ENCODE measurements at places on chromosomes 1 and 21.

DNA sequence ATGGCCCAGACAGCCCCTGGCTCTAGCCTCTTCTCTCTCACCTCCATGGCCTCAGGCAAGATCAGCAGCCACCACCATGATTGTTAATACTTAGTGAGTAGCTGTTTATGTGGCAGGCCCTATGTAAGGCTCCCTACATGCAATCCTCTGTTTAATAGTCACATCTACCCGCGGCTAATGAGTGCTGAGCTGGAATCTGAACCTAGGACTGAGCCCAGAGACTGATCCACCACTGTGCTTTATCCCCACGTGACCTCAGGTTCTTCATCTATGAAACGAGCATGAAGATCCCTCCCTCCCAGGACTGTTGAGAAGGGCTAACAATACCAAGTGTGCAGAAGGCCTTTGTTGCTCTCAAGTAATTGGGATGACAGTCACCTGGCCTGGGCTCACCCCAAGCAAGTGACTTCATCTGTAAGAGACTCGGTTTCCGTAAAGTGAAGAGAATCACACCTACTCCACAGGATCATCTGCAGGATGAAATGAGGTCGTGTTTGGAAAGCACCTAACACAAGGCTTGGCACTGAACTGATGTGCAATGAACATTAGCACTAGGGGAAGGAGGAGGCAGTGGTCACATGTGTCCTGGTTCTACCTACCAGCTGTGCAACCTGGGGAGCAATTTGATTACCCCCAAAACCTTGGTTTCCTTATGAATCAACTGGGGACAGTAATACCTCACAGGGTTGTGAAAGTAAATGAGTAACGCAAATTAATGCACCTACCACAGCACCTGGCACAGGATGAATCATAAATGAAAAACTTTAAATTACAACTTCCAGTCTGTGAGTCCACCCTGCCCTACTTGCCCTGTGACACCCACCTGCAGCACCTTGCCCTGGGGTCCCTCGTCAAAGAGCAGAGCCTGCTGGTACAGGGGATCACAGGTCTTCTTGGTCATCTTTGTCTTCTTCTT, 37.2 kb downstream of the RIMS3 start:
- no peak for DNase-seq

DNA sequence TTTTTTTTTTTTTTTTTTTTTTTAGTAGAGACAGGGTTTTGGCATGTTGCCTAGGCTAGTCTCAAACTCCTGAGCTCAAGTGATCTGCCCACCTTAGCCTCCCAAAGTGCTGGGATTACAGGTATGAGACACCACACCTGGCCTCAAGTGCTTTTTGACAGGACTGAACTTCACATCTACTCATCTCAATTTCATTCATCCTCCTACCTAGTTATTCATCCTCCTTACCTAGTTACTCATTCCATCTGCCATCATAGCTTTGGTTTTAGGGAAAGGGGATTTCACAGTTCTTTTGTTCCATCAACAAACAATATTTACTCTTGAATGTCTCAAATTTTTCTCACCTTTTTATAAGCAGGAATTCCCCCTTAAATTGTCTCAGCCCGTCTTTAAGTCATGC, 38.6 kb upstream of the RALGPS2 start:
- no peak for DNase-seq

DNA sequence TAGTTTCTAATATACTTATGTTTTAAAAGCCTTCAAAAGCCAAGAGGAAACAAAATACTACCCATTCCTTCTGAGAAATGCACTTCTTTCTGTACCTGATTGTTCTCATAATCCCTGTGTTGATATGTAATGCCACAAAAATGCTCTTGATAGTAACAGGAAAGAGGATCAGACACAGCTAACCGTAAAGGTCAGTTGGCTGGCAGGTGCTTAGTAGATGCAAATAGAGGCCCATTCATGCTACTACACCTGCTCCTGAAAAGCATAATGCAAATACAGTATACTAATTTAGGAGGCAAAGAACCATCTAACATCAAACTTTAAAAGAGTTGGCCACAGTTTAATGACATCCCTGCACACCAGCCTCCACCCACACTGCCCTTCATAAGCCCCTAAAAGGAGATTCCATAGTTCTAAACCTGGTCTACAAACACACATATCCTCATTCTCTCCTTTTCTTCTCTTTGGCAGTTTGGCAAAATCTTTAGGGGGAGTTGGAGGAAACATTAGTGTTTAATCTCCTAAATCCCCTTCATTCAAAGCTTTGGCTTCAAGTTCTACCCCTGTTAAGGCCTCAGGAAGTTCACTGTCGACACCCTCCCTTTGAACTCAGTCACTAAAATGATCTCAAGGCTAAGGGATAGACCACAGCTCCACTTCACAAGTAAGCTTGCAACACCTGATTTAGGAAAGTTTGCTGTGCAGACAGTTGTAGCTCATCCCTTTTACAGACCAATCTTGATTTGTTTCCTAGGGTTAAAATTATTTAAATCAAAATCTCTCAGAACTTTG, 2.9 kb upstream of the CD46 start:
- DNase-seq = no peak

GRCh38 chr1:201618905-201619304, 80.0 kb downstream of the NAV1 start:
- DNase-seq = no peak

GRCh38 chr1:233459968-233460367, 132.4 kb downstream of the MAP3K21 start:
- no peak for DNase-seq

- DNase-seq = no peak
Measured at GRCh38 chr1:22896184-22896583, 76.5 kb downstream of the LACTBL1 start.

DNA sequence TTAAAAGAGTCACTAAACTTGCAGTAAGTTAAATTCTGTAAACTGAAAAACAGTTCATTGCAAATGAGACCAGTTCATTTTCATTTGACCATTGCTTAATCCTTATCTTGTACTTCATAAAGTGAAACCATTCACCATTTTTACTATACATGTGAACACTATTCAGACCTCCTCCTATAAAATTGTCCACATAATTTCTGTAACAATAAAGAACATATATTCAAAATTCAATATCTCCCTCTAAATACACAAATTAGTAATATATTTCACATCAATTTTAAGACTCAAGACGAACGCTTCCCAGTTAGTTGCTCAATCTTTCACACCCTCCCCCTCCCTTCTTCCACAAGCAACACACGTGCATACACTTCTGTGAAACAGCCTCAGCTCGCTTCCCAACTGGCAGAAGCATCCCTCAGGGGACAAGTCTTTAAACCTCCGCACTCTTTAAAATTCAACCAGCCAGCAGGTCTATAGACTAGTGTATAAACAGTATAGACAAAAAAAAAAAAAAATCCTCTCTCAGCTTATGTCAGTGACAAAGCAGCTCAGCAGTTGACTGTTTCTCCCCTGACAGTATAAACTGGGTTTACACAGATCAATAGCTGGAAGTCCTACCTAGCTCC, 99.6 kb downstream of the DENND1B start:
- DNase-seq = no peak

- no peak for DNase-seq
Measured at GRCh38 chr1:3290915-3291314, 163.6 kb upstream of the ARHGEF16 start.

DNA sequence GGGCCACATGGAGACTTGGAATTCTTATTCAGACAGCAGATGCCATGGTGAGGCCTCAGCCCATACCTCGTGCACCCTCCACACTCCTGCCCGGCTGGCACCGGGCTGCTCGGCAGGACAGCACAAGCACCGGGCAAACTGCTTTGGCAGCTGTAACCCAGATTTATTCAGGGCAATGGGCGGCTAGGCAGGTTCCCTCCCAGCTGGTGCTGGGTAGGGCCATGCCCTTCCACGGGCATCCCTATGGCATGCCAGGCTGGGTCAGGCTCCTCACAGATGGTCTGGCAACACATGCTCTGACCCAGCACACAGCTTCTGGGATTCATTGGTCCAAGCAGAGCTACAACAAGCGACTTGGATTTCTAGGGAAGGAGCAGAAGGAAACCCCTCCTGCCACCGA, 53.4 kb downstream of the ATP1A1 start:
- DNase-seq = no peak

DNA sequence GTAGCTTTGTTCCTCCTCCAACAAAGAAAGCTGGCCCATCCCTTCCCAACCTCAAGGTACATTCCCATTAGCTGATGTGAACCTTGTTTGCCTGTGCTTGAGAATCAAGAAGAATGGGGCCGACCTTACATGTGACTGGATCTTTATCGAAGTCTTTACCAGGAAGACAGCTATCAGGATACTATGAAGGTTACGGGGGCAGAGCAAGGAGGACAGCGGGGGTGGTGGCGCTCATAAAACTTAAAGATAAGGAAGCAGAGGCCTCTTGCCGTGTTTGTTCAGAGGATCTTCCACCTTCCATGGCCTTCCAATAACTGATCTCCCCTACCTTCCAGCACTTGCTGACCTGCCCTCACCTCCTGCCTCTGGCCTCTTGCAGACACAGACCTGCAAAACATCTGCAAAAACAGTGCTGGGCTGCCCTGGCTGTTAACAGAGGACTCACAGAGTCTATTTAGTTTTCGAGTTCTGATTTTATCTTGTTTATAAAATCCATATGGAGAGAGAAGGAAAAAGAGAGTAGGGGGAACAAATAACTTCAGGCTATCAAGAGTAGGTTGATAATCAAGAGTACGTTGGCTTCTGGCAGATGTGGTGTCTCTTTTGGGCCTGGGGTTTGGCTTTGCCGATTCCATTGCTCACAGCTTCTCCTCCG, 198.0 kb downstream of the HUNK start:
- DNase-seq = no peak

- no peak for DNase-seq
Measured at GRCh38 chr1:106406114-106406513, 650.4 kb upstream of the PRMT6 start.

DNA sequence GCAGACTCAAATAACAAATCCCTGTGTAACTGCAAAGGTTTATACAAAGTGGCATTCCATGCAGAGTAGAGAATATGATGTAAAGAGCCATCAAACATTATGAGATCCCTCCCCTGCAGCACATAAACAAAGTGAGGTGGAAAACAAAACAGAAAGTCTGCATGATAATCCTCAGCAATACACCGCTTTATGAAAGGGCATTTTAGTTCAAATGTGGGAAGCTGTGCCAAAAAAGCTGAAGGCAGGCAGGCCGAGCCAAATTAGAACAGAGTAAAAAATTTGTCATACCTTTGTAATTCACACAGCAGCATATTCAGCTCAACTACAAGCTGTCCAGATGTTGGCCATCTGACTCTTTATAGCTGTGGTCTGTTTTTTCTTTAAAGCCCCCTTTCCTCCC, 113.5 kb downstream of the LHX9 start:
- no peak for DNase-seq

DNA sequence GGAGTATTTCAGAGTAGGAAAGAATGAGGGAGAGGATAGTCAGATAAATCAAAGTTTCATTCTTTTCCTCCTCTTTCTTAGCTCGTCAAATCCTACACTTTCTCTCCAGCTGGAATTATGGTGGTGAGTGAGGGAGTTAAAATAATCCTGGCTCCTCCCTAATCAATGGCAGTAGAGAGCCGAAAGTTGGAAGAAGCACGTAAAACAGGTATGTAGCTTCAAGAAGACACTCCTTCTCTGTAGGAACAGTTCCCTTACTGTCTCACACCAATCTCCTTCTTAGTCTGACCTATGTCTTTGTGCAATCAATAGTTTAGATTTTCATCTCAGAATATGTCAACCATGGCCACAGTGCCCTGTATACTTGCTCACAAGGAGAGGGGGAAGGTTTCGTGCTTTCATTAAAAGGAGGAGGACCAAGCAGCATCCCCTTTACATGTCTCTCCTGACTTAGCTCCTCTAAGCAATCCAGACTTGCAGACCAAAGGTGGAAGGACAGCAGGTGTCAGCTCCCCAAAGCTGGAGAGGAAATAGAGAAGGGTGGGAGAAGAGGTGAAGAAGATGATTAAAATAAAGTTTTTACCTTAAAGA, 878 bp downstream of the MINDY1 start:
- DNase-seq = no peak

DNA sequence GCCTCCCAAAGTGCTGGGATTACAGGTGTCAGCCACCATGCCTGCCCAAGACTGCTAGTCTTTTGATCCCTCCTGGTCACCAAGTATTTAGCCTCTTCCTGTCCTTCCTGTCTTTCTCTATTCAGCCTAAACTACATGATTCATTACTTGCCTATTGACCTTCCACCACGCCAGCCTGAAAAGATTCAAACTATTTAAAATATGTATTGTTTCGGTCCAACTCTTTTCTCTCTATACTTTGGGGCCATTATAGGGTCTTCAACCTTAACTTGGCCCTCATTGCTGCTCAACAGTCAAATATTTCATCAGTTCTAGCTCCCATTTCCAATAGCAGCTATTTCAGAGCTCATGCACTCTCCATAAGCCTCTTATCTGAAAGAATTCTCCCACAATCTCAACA, 153.0 kb downstream of the TNFSF18 start:
- DNase-seq = no peak

- DNase-seq = no peak
Measured at GRCh38 chr1:99003581-99004253, 944 bp downstream of the PLPPR5 start.

- no peak for DNase-seq
Measured at GRCh38 chr1:215958841-215959240, 391.7 kb downstream of the KCTD3 start.

GRCh38 chr1:174405219-174405618, 42.5 kb upstream of the GPR52 start:
- no peak for DNase-seq

DNA sequence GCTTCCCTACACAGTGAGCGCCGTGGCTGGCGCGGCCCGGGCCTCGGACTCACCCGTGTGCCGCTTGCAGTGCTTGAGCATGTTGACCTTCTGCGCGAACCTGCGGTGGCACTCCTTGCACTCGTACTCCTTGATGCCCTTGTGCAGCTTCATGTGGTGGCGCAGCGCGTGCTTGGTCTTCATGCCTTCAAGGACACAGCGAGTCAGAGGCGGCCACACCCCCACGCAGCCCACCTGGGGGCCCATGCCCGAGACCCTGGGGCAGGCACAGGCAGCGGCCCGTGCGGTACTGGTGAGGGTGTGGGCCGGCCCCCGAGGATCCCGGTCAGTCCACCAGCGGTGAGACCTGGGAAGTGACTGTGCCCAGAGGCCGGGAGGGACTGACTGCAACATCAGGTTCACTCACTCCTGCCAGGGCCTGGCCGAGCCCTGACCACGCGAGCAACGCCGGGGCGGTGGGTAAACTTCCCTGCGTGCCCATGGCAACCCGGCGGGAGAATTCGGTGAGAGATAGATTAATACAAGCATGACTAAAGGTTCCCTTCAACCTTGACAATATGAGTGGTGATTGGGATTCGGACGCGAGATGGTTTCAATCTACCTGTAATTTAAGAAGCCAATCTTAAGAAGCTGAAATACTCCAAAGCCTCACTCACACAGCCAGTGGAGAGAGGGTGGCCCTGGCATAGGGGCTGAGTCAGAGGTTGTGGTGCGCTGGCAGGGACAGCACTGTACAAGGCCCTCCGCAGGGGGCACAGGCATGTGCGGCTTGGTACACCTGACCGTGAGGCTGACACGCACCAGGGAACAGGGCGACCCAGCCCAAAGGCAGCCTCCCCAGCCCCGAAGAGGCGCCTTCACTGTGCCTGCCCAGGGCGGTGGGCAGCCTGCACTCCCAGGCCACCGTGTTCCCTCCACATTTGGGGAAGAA, 49.1 kb upstream of the RIPK4 start:
- DNase-seq = no peak
